ENCODE measurements at places on chromosomes 6 and 20. TPM values are rescaled to one million over a fixed set of nuclear protein-coding genes. Genes with fewer than 3 reads are reported as not detected.

DNA sequence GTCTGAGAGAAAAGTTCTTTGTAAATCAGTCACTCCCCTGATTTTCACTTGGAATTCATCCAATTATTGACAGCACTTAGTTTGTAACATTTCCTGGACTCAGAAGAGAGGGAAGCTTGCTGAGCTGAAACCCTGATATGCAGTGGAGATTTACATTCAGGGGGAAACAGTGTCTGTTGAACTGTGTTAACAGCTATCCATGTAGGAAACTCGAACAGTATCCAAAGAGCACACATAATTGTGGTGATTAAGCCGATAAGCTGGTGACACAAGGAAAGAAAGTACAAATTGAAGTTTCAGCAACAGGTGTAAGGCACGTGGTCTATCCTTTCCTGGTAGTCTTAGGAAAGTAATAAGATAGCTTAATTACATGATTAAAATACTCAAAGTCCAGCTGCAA lies 78.1 kb upstream of the FLRT3 start:
- DNase-seq: no peak
- no peak overlapping the region for H3K27ac ChIP-seq
- H3K36me3 ChIP-seq: no peaks in the 10 kb centered on the region
- H3K4me3 ChIP-seq: no peak overlapping the region
- H3K27me3 ChIP-seq: no peaks in the 10 kb centered on the region

- peaks cover 12% of the 10 kb centered on the region for H3K27me3 ChIP-seq
- no peak overlapping the region for H3K27ac ChIP-seq
- H3K4me3 ChIP-seq: no peak overlapping the region
- H3K4me1 ChIP-seq: no peaks in the 10 kb centered on the region
Observed at GRCh38 chr6:163384510-163384909, 30.0 kb upstream of the QKI start.

The CD40 gene
- total RNA-seq: 410 TPM

GRCh38 chr20:25397821-25398220 lies 7.2 kb upstream of the ABHD12 start:
- H3K4me1 ChIP-seq: peaks cover 5% of the 10 kb centered on the region
- peaks cover 3% of the 10 kb centered on the region for H3K36me3 ChIP-seq
- no peak overlapping the region for H3K4me3 ChIP-seq
- DNase-seq: no peak
- H3K27ac ChIP-seq: no peak overlapping the region

DNA sequence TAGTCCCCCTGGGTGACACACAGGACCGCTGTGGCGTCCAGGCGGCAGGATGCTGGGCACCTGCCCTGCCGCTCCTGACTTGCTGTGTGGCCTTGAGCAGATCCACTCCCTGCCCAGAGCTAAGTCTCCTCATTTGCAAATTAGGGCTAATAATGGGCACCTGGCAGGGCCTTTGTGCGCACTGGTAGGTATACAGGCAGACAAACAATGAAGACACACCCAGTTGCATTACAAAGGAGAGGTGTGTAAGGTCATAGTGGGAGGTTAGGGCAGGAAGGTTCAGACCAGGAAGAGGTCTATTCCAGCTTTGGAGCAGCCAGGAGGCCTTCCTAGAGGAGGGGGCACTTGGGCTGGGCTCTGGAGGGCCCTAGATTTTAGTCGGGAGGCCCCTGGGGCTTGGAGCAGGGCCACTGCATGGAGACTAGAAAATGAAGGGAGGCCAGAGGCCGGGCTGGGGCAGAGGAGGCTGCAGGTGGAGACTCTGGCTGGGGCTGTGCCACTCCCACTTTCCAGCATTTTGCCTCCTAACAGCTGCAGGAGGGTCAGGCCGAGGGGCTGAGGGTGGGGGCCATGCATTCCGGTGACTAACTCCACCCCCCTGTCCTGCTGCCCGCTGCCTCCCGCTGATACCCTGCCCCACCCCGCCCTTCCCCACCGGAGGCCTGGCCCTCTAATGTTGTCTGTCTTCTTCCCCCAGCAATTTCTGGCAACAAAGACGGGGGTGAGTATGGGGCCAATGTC lies 28.5 kb downstream of the MYH7B start:
- DNase-seq: no peak
- no peak overlapping the region for H3K27ac ChIP-seq

GRCh38 chr6:16344756-16345155 lies 106.4 kb downstream of the GMPR start:
- no peaks in the 10 kb centered on the region for H3K27me3 ChIP-seq
- H3K4me1 ChIP-seq: no peaks in the 10 kb centered on the region
- H3K27ac ChIP-seq: no peak overlapping the region
- no peak for DNase-seq
- no peak overlapping the region for H3K4me3 ChIP-seq
- no peaks in the 10 kb centered on the region for H3K36me3 ChIP-seq

The SPDEF gene
- not detected for total RNA-seq

DNA sequence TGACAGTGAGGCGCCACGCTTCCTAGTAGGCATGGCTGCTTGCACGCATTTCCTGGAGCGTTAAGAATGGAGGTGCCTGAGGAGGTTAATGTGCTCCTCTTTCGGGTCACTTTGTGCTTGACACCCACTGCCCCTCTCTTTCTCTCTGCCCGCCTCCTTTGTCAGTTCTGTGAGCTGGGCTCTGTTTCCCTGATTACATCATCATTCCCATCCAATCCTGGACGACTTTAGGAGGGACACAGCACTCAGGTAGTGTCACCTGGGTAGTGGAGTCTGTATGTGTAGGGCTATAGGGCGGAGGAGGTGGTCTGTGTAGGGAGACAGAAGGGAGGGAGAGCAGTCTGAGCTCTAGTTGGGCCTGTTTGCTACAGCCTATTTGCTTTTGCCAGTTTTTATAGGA lies 136.8 kb downstream of the JARID2 start:
- H3K36me3 ChIP-seq: peaks cover 17% of the 10 kb centered on the region
- no peaks in the 10 kb centered on the region for H3K27me3 ChIP-seq
- no peak overlapping the region for H3K4me3 ChIP-seq
- peak overlapping the region; percentile 1 for H3K27ac ChIP-seq
- DNase-seq: no peak
- H3K4me1 ChIP-seq: peaks cover 85% of the 10 kb centered on the region

The TAP1 gene
- 148 TPM for total RNA-seq

DNA sequence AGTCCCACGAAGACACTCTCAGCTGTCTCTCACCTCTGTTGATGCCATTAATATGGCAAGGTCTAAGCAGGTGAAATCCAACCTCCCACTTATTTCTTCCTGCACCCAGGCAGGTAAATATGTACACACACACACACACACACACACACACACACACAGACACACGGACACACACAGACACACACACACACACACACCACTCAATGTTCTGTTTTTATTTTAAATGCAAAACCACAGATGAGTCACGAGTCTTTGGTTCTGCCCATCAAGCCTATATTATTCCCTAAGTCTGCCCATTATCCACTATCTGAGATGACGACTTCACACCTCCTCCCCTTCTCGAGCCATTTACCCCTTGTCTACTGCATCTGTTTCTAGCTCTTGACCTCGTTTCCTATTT lies 344.7 kb downstream of the CDH26 start:
- H3K4me1 ChIP-seq: no peaks in the 10 kb centered on the region
- no peak for DNase-seq
- H3K36me3 ChIP-seq: no peaks in the 10 kb centered on the region
- H3K4me3 ChIP-seq: no peak overlapping the region
- no peak overlapping the region for H3K27ac ChIP-seq

DNA sequence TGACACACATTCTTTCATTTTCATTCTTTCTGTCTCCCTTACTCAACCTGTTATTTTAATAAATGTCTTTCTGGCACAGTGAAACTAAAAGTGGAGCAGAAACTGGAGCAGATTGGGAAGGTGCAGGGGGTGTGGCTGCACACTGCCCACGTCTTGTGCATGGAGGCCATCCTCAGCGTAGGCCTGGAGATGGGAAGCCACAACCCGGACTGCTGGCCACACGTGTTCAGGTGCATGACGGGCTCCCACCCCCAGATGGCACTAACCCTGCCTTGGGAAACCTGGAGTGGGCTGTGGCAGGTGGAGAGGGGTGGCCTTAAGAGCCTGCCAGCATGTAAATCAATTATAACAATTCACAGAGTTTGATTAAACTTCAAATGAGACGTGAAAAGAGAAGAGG lies 71.4 kb upstream of the PBOV1 start:
- DNase-seq: no peak
- H3K4me1 ChIP-seq: no peaks in the 10 kb centered on the region
- peaks cover 7% of the 10 kb centered on the region for H3K27me3 ChIP-seq
- no peak overlapping the region for H3K4me3 ChIP-seq
- no peak overlapping the region for H3K27ac ChIP-seq
- no peaks in the 10 kb centered on the region for H3K36me3 ChIP-seq

DNA sequence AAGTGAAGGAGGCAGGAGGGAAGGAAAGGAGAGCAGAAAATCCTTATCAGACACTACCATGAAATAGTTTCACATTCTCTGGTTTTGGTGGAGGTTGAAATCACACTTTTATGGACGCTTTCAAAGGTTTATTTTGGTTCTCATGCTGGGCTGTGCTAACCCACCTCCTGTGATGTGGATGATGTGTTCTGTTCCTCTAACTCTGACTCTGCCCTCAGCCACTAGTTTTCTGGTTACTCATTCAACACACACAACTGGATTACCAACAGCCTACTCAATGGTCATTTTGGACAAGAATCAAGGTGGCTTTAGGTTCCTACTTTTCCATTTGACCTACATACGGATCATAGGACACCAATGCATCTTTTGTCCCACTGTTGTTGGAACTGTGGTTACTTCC lies 522.1 kb upstream of the BTBD3 start:
- no peaks in the 10 kb centered on the region for H3K36me3 ChIP-seq
- H3K27ac ChIP-seq: no peak overlapping the region
- H3K4me1 ChIP-seq: no peaks in the 10 kb centered on the region
- no peak overlapping the region for H3K4me3 ChIP-seq

The KCNK16 gene
- total RNA-seq: not detected

DNA sequence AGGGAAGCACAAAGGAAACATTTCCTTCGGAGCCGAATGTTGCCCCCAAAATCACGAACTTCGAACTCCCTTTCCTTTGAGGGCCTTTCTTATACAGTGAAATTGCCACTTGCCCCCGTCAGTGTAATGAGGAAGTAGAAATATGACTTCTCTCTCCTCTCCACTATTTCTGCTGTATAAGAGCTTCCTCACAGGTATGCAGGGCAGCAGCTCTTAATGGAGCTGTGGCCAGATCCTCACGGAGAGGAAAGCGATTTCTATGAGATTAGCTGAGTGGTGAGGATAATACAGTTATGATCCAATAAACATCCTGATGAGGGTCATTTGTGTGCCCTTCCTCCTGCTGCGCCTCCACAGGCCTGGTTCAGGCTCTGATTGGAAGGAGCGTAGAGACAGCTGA lies 10.8 kb upstream of the CPNE5 start:
- peaks cover 37% of the 10 kb centered on the region for H3K36me3 ChIP-seq
- DNase-seq: no peak
- no peak overlapping the region for H3K27ac ChIP-seq
- H3K4me1 ChIP-seq: peaks cover 6% of the 10 kb centered on the region
- no peak overlapping the region for H3K4me3 ChIP-seq

DNA sequence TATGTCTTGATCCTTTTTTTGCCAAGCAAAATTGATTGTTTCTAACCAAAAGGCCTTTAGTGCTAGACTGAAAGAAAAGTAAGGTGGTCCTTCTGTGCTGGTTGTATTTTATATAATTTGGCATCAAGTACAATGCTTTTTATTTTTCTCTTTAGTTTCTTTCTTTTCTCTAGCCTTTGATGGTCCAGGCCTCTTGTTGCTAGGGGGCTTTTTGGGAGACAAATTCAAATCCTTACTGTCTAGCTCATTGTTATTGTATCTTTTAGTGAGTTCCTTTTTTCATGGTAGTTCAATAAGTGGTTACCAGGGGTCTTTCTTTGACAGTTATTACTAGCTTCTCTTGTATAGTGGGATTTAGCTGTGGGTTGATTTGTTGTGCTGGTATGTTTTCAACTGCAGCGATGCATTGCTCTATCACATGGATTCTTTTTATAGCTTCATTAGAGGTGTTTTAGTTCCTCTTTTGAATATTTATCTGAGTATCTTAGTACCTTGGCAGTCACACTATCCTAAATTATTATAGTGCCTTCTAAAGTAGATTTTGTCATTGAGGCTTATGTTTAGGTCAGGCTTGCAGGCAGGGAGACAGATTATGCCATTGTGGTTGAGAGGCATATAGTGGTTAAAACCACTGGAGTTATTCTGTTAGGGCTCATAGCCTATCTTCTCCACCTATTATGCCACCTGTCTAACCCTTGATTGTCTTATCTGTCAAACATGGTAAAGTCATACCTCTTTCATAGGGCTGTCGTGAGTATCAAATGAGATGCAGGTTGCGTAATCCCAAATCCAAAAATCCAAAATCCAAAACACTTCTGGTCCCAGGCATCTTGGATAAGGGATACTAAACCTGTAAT lies 49.5 kb downstream of the KCNS1 start:
- DNase-seq: no peak
- peaks cover 86% of the 10 kb centered on the region for H3K36me3 ChIP-seq
- H3K4me1 ChIP-seq: peaks cover 74% of the 10 kb centered on the region
- H3K4me3 ChIP-seq: peak overlapping the region; percentile 67
- H3K27me3 ChIP-seq: no peaks in the 10 kb centered on the region
- peak overlapping the region; percentile 89 for H3K27ac ChIP-seq

DNA sequence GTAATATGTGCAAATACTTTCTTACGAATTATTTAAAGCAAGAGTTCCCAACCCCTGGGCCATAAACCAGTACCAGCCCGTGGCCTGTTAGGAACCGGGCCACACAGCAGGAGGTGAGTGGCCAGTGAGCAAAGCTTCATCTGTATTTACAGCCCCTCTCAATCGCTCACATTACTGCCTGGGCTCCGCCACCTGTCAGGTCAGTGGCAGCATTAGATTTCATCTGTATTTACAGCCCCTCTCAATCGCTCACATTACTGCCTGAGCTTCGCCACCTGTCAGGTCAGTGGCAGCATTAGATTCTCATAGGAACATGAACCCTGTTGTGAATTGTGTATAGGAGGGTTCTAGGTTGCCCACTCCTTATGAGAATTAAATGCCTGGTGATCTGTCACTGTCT lies 142.0 kb downstream of the RNASET2 start:
- H3K27me3 ChIP-seq: no peaks in the 10 kb centered on the region
- no peak for DNase-seq
- no peak overlapping the region for H3K4me3 ChIP-seq
- H3K36me3 ChIP-seq: no peaks in the 10 kb centered on the region

GRCh38 chr6:78577585-78577984 lies 289.8 kb upstream of the IRAK1BP1 start:
- no peak overlapping the region for H3K27ac ChIP-seq
- DNase-seq: no peak
- no peaks in the 10 kb centered on the region for H3K4me1 ChIP-seq
- H3K36me3 ChIP-seq: no peaks in the 10 kb centered on the region
- no peaks in the 10 kb centered on the region for H3K27me3 ChIP-seq

Data from activated B cell treated with CpG ODN at 0.5 μM for 24 hours (primary cell).